Cardiac fibroblast (primary cell): ENCODE measurements at places on chromosomes 13 and 19.

GRCh38 chr13:77544355-77544754, 8.8 kb downstream of the SCEL start:
- peak; percentile 83 for DNase-seq

- no peak for DNase-seq
These were observed 18.5 kb upstream of the COLGALT1 start for GRCh38 chr19:17536955-17537354.

GRCh38 chr19:16328824-16329482, 4.3 kb downstream of the KLF2 start:
- peak; percentile 77 for DNase-seq

- no peak for DNase-seq
These were observed 70.0 kb downstream of the KCTD15 start for GRCh38 chr19:33866696-33867095.

- DNase-seq, result no peak
These were observed 181.4 kb upstream of the TUBA3C start for GRCh38 chr13:19362946-19363510.

GRCh38 chr13:105670179-105670990, 865.1 kb downstream of the EFNB2 start:
- DNase-seq, result no peak

DNA sequence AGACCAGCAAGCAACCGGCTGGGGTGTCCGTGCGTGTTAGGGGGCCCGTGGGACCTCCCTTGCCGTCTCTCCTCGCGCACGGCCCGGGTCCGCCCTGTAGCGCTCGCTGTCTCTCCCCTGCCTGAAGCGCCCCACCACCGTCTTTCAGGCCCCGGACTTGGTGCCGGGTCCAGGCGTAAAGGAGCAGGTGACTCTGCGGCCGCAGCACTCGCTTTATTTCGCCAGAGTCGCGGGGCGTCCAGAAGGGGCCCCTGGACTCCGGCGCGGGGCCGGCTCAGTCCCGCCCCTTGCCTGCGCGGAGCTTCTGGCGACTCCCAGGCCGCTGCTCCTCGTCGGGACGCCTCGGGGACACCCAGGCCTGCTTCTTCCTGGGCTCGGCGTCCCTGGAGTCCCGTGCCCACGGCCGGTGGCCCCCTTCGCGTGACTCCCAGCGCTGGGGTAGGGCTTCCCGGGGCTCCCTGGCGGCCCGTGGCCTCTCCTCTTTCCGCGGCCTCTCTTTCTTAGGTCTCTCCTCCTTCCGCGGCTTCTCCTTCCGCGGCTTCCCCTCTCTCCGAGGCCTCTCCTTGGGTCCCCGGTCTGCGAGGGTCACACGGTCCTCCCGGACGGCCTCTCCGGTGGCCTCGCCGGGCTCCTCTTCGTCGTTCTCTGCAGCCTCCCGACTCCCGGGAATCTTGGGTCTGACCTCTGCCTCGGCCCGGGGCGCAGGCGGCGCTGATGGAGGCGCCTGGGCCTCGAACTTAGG, 3.1 kb downstream of the AMH start:
- no peak for DNase-seq

- no peak for DNase-seq
These were observed 11.1 kb downstream of the ACER1 start for GRCh38 chr19:6322284-6322683.

- no peak for DNase-seq
These were observed 13.8 kb downstream of the C1QTNF9 start for GRCh38 chr13:24323036-24323738.

DNA sequence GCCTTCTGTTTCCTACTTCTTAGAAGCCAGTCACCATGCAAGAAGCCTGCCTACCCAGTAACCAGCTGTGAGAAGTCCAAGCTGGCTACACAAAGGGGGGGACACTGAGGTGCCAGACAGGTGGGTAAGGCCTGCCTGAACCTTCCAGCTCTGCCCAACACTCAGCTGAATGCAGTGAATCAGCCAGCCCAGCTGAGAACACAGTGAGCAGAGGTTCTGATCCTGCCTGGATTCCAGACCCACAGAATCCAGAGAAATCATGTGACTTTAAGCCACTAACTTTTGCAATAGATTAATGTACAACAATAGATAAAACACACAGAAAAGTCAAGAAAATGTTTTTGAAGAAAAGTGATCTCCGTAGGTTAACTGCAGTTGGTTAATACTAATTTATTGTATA, 151.7 kb downstream of the EFNB2 start:
- DNase-seq, result no peak

GRCh38 chr13:40379196-40379595, 287.2 kb downstream of the FOXO1 start:
- DNase-seq, result no peak

GRCh38 chr13:113508521-113509254, 18.2 kb upstream of the DCUN1D2 start:
- no peak for DNase-seq

DNA sequence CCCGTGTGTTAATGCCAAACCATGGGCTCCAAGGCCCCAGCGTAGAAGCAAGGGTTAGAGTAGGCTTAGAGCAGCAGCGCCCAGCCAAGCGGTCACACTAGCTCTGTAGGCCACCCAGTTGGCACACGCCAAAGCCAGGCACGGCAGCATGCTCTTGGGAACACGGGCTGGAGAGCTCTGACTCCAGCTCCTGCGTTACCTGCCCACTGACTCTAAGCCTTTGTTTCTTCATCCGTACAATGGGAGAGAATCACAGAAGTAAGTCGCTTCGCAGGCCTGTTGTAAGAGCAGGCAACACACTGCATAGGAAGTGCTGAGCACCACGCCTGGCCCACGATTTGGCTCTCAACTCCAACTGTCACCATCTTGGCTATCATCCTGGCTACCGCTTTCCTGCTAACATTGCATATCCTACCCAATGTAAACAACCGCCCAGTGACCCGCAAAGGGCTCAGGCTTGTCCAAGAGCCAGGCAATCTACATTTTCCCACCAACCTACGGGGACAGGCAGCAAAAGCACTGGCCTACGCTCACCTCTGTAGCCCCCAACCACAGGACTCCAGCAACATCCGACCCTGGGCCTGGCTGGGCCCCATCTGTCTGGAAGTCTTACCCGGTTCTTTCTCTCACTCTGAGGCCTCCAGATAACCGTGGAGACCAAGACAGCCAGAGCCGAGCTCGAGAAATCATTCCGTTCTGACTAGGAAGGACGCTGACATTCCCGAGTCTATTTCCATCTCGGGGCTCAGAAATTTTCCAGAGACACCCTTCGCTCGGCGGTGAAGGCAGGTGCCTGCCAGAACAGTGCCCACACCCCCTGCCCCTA, 91.5 kb upstream of the ZNF507 start:
- DNase-seq, result no peak

GRCh38 chr13:33543089-33543459, 257.5 kb upstream of the STARD13 start:
- no peak for DNase-seq

DNA sequence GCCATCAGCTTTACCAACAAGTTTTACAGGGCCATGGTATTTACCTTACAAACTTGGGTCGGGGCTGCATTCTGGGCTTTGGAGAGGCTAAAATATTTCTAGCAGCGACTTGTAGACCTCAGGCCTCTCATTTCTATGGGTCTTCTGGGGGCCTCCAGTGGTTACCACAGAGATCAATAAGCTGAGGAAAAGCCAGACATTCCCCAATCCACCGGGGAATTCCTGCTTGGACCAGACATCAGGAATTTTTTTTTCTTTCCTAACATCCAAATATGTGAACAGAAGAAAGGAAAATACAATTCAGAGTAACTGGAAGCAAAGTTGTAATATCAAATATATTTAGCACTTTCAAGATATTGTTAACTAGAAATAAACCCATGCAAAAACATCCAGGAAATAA, 1.5 kb downstream of the DZIP1 start:
- DNase-seq, result no peak

DNA sequence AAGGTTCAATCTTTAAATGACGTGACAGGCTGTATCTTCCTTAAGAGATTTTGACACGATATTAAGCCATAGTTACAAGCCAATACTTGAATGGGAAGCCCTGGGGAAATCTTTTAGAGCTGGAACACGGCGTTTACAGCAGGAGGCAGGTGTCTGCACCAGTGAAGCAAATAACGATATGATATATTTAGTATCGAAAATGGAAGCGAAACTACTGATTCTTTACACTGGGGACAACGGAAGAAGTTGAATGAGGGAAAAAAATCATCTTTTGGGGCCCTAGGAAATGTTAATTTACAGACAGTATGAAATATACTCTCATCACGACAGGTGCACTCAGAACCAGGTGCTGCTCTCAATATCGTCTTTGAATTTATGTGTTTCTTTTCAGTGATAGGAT, 793.9 kb upstream of the PCDH20 start:
- DNase-seq, result no peak

DNA sequence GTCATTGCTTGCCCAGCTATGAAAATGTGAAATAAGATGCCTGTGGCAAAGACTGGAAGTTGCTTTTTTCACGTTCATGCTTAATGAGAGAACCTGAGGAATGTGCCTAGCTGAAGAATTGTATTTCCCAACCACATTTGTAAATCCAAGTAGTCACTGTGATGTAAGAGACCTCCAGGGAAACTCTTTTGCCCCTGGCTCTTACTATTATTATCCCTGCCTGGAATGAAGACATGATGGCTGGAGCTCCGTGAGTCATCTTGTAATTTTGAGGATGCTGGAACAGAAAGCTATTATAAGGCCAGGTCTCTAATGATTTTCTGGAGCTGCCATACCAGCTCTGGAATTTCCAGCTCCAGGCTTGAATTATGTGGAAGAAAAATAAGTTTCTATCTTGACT, 894.3 kb downstream of the DIAPH3 start:
- DNase-seq, result peak; percentile 87

DNA sequence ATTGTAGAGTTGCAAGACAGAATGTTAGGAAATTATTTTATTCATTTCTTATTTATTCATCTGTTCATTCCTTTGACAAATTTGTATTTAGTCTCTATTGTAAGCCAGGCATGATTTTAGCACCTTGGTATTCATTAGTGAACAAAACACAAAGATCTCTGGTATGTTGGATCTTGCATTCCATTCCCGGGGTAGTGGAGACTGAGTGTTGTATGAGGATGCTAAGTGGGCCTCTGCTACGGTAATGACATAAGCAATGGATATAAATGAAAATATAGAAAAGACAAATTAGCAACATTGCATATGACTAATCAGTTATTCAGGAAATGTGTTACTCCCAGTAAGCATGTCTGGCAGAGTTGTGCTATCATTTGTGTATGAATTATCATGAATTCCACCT, 449.3 kb downstream of the PCDH17 start:
- no peak for DNase-seq

DNA sequence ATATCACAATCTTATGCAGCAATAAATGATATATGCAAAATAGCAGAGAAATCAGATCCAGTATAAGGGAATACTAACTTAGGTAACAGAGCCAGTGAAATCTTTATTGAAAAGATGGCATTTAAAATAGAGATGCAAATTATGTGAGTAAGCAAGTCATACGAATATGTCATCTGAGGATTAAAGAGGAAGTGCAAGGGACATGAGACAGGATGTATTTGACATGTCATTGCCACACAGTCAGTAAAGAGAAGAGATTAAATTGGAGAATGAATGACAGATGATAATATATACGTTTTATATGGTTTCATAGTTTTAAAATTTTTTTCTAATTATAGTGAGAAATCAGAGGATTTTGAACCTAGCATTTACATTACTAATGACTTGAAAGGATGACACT, 426.4 kb downstream of the SLITRK5 start:
- no peak for DNase-seq

- DNase-seq, result peak; percentile 11
These were observed at the start of gene GPR12 for GRCh38 chr13:26759907-26760831. TSS of gene GPR12 (minus strand) at chr13:26760786. CDS start at chr13:26759827, 959 bp downstream.

- peak; percentile 10 for DNase-seq
These were observed 312.7 kb downstream of the FGF14 start for GRCh38 chr13:102089177-102089576.

DNA sequence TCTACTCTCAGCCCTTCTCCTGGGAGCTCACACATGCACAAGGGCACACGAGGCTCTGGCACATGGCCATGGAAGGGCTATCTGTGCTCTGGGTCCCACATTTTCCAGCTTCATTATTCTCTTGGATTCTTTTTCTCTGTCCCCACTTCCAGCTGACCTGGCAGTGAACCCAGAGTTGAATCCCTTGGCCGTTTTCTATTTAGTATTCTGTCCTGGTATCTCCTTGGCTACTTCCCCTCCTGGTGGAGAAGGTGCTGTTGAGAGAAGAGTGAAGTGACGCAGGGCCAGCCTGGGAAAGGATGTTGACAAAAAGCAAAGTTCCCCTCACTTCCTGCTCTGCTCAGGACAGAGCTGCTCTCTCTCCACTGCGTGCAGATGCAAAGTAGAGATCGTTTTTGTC, 303.1 kb downstream of the IRS2 start:
- peak; percentile 38 for DNase-seq

DNA sequence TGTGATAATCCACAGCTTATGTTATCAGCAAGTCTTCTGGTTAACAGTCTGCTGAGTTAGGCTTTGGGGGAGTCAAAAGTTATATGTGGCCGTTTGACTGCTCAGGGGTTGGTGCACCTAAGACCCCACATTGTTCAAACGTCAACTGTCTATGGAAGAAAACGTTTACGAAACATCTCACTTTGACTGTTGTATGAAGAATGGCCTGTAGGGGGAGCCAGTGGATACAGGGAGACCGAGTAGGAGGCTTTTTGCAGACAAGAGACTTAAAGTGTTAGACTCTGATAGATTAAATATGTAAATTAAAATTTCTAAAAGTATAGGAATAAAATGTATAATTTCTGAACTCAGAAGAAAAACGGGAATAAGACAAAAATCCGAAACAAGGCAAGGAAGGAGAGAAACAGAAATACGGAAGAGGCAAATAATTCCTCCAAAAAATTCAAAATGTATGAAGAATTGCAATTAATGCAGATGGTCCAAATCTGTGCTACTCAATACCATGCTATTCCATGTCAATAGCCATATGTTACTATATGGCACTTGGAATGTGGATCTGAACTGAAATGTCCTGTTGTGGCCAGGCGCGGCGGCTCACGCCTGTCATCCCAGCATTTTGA, 37.8 kb downstream of the TNFSF14 start:
- peak; percentile 85 for DNase-seq
